CD4-positive, alpha-beta T cell treated with Interleukin-1 beta for 1 hour (primary cell): ENCODE measurements at places on chromosomes 2 and 18.

GRCh38 chr2:27823569-27823968 is 52.0 kb downstream of the MRPL33 start:
- DNase-seq, result no peak

DNA sequence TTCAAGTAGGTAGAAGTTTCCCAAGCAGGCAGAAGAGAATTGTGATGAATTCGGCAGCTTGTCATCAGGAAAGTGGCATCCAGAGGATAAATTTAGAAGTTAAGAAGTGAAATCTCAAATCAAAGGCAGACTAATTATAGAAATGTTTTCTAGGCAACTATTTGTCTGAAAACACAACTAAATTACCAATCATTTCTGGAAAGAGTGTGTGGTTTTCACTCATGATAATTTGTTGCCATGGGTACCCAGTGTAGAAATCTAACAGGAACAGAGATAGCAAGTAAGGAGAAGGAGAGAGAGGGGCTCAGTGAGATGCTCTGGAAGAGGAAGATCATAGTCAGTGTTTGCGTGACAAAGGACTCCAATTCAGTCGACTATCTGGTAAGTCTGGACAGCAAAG is 208.1 kb downstream of the NCKAP5 start:
- no peak for DNase-seq

DNA sequence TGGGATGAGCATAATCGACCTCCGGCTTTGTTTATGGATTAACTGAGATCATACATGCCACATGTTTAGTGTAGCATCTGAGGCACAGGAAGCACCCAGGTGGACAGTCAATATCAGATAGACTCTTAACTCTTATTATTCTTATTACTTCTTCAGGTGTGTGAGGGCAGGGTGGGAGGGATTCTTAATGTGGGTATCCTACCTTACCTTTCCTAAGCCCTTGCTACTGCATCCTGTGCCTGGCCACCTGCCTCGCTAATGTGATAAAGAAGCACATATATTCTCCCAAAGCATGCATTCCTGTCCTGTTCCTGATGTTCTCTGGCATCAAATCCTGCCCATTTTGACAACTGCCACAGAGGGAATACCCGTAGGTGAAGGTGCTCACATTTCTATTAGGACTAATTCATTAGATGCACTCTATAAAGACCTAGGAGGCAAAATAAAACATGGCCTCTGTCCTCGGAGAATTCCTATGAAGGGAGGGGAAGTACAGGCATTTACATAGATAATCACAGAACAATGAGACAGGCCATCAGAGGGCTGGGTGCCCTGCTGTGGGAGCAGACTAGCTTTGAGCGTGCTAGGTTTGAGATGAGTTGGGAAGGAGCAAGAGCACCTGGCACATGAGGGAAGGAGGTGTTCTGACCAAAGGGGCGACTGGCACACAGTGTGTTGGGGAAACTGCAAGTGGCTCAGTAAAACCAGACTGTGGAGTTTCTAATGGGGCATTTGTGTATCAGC is 19.5 kb upstream of the CELF4 start:
- no peak for DNase-seq

- no peak for DNase-seq
These were observed 314.7 kb upstream of the LYPD1 start for GRCh38 chr2:132984731-132985130.

- no peak for DNase-seq
These were observed 7.8 kb downstream of the CCDC85A start for GRCh38 chr2:56191617-56192016.

DNA sequence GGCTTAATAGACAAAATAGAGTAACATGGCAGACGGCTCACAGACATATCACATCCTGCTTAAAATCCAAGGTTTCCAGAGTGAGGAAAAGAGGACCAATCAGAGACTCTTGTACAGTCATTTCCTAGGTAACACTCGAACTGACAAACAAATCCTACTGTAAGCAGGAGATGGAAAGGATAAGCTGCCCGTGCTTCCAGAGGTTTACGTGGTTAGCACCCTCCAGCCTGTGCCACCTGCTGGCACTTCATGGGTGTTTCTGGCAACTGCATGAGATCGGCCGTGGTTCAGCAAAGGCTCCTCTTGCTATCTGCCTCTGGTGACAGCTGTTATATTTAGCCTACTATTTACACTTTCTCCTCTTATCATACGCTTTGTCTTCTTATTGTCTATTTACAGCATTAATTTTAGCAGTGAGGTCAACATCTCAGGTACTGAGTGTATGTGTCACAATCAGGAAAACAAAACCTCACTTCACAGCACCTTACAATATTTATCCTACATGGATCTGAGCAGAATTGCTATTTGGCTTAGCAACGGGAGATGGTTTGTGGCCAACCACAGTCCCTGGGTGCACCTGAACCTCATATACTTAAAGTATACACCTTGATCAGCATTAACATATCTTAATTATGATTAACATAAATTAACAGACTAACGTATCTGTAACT is 226.9 kb downstream of the TMEM163 start:
- DNase-seq, result no peak

- no peak for DNase-seq
These were observed 110.3 kb downstream of the SP3 start for GRCh38 chr2:173854840-173855239.

- DNase-seq, result no peak
These were observed 164.0 kb downstream of the SLC39A10 start for GRCh38 chr2:195820867-195821565.

DNA sequence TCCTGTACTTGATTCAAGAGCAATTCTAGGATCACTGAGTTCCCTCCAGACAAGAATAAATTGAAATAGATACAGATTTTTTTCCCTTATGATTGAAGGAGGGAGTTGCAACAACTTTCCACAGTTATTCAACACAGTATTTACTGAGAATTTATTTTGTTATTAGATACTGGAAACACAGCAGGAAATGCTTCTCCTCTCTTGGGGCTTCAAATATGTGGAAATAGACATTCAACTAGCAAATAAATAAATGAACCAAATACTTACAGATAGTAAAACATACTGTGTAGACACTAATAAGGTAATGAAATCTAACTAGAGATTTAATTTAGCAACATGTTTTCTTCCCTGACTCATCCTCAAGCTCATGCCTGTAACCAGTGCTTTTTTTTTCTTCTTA is 169.2 kb downstream of the LNPK start:
- DNase-seq, result no peak

- DNase-seq, result no peak
These were observed 22.4 kb upstream of the CCBE1 start for GRCh38 chr18:59719544-59720181.

DNA sequence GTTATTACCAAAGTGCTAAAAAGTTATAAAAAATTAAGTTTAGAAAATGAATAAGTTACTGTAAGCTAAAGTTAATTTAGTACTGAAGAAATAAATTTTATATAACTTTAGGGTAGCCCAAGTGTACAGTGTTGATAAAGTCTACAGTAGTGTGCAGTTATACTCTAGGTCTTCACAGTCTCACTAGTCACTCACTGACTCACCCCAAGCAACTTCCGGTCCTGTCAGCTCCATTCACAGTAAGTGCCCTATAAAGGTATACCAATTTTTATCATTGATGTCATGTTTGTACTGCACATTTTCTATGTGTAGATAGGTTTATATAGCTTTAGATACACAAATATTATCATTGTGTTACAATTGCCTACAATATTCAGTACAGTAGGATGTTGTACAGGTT is 518.3 kb upstream of the PIK3C3 start:
- DNase-seq, result no peak

DNA sequence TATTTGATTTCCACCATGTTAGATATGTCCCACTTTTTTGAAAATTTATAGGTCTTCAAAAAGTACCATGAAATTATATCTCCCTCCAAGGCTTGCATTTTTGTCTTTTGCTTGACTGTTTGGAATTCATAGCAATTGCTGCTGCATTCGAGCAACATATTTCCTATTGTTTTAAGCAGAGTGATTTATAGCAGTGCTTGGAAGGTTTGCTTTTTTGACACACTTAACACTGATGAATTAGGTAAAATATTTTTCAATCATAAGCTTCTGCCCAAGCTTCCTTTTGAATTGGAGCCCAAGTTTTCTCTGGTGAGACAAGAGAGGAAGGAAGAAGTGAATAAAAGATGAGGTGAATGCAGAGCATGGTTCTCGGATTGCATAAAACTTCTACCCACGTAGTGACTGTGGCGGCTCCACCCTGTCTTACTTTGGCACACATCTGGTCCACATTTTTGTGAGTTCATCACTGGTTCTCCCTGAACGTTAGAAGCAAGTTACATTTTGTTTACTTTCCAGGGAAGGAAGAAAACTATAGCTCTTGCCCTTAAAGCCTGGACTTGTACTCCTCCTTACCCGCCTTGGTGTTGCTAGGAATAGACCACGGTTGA is 667.0 kb downstream of the TSN start:
- DNase-seq, result no peak

GRCh38 chr2:66874411-66874810 is 439.5 kb downstream of the MEIS1 start:
- DNase-seq, result no peak

- DNase-seq, result no peak
These were observed 246.8 kb upstream of the RASGRP3 start for GRCh38 chr2:33229646-33230045.

DNA sequence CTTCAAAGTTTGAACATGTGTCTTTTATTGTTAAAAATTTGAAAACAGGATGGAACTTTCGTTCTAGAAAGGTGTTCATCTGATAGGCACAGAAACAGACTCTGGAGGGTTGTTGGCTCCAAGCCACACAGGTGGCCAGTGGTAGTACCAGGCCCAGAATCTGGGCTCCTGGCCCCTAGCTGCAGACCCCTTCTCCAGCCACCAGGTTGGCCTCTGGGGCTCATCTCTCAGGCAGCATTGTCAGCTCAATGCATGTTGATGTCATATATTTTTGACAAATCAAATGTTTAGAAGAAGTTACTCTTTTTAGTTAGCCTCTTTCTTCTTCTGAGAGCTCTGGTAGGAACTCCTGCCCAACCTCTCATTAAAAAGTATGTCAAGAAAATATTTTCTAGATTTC is 34.5 kb upstream of the CHRNA1 start:
- no peak for DNase-seq

GRCh38 chr18:32707147-32707546 is 65.7 kb downstream of the KLHL14 start:
- no peak for DNase-seq

DNA sequence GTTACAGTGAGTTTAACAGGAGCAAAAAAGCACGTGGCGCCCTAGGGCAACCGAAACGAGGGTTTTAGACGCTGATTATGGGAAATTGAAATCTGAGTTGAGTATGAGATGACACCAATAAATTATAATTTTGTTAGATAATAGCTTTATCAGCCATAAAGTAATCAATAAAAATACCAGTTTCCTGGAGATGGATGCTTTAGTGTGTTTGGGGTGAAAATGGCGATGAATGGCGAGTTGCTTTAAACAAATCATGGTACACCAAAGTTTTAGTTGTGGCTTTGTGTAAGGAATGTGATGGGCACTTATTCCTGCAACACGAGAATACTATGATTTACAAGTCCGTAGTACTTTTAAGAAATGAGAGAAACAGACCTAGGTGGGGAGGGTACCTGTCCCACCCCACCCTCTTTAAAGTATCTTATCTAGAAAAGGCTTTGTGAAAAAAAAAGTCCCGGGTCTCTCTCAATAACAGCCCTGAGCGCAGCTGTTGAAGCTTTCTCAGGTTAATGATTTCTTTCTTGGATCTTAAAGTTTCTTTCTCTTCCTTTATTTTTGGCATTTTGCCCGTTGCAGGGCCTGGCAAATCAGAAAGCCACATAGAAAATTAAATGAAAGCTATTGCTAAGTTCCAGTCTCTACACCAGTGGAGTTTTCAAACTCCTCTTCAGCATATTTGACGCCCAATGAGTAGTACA is 1.5 kb upstream of the RRM2 start:
- DNase-seq, result no peak

DNA sequence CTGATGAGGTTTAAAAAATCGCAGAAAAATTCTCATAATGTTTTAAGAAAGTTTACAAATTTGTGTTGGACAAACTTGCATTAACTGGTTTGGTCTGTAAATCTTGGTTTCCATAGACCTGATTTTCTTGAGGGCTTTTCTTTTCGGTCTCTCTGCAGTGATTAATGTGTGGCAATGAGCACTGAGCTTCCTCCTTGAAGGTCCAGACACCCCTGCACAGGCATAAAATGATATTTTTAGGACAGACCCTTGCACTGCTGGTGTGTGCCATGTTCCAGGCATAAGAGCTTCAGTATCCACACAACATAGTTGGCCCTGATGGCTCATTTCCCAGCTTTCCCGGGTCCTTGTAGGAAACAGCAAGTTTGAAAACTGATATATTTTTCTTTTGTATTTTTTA is 33.7 kb downstream of the MRPL33 start:
- no peak for DNase-seq

- DNase-seq, result no peak
These were observed 81.3 kb downstream of the MOGAT1 start for GRCh38 chr2:222752746-222753145.

- DNase-seq, result no peak
These were observed 111.6 kb upstream of the PIEZO2 start for GRCh38 chr18:11260961-11261461.

- no peak for DNase-seq
These were observed 11.5 kb downstream of the TMEM163 start for GRCh38 chr2:134707330-134707676.

DNA sequence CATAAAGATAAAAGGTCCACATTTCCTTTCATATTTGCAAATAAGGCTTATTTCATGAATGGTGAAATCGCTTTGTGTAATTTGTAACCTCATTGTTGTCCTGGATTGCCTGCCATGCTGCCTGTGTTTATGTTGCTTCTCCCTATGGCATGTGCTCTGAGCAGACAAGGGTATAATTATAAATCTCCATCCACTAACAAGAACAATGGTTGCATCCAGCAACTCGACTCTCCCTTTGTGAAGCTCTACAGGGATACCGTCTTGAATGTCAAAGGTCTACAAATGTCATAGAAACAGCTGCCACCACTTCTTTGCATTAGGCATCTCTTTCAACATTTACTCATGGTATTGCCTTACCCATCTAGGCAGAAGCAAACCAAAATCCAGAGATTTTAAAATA is 209.6 kb downstream of the SLC8A1 start:
- DNase-seq, result no peak

- DNase-seq, result no peak
These were observed 56.8 kb downstream of the ASAP2 start for GRCh38 chr2:9263428-9263827.

- DNase-seq, result no peak
These were observed 94.0 kb upstream of the OTX1 start for GRCh38 chr2:62956651-62957050.

GRCh38 chr2:187552828-187553681 is 1.2 kb downstream of the TFPI start:
- no peak for DNase-seq

- DNase-seq, result no peak
These were observed 148.6 kb downstream of the LRATD1 start for GRCh38 chr2:14781142-14781541.

DNA sequence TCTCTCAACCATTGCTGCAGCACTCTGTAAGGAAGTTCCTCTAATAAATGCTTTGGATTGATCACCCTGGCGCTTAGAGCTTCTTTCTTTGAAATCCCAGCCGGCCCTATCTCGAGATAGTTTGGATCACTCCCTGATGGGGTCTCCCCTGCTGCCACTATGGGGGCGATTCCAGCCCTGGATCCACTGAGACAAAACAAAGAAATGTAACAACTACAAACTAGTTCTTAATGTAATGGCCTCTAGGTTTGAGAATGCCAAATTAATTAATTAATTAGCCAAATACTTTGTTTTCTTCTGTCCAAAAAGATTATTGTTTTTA is 15.2 kb downstream of the SRSF7 start:
- no peak for DNase-seq
